ENCODE measurements at places on chromosomes 5 and 9.

- peak; percentile 48 for DNase-seq
Measured at GRCh38 chr9:99851500-99851822, 29.8 kb downstream of the NR4A3 start.

DNA sequence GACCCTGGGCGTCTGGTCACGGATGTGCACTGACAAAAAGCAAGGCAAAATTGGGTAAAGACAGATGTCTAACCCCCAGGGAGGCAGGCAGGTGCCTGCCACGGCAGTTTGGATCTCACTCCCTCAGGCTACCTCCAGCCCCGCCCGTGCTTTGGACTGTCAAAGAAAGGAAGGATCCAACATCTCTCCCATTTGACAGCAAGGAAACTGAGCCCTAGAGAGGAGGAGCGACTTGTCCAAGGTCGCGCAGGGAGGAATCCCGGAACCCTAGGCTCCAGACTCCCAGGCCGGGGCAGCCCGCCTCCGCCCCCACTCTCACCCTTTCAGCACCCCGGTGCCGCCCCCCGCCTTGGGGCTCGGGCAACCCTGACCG lies 376 bp downstream of the GOLGA1 start:
- peak; percentile 91 for DNase-seq

- DNase-seq, result no peak
Measured at GRCh38 chr5:93161661-93162654, 419.1 kb downstream of the NR2F1-AS1 start.

- DNase-seq, result no peak
Measured at GRCh38 chr5:131214609-131215227, 44.0 kb downstream of the LYRM7 start.

GRCh38 chr9:115673599-115673998 lies 480.0 kb upstream of the PAPPA start:
- no peak for DNase-seq

DNA sequence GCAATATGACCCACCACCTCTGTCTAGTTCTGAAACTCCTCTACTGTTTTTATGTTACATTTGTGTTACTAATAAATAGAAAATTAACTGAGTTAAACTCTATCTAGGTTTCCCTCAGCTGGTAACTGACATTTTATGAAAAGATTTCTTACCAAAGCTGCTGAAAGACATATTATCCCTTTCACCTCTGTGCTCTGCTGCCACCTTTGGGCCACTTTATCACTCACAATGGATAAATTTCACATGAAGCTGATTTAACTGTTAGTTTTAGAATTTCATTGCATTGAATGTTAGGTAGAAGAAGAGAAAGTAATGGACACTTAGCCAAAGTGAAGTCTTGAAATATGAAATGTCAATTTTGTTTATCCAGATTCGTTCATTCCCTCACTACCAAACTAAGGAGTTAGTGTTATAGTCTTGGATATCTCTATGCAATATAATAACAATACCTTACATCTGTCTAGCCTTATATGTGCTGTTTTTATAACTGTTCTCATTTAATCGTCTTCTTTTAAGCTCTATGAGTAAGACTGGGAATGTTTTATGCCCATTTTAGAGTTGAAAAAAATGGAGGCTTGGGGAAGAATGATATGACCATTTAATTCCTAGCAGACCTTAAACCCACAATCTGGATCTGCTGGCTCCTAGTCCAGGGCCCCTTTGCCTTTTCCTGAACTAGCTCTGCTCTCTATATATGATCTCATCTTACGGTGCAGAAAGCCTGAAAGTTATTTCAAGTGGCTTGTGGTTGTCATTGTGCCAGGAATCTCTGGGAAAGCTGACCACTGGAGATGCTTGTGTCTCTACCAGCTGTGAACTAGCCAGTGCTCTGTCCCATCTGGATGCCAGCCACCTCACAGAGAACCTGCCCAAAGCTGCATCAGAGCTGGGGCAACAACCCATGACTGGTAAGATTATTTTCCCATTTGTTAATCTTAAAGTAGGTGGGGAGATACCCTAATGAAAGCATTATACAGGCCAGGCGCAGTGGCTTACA lies 97.1 kb downstream of the GOLPH3 start:
- DNase-seq, result peak; percentile 76

- DNase-seq, result no peak
Measured at GRCh38 chr5:60852940-60853339, 8.9 kb upstream of the ELOVL7 start.

All from NAMALWA (cell line).